Activated naive CD4-positive, alpha-beta T cell treated with anti-CD3 and anti-CD28 coated beads, Interleukin-2, amount 10 ng/mL, durations not matched to agents 7 days and 5 days (primary cell): ENCODE measurements at places on chromosomes 6 and 20.

DNA sequence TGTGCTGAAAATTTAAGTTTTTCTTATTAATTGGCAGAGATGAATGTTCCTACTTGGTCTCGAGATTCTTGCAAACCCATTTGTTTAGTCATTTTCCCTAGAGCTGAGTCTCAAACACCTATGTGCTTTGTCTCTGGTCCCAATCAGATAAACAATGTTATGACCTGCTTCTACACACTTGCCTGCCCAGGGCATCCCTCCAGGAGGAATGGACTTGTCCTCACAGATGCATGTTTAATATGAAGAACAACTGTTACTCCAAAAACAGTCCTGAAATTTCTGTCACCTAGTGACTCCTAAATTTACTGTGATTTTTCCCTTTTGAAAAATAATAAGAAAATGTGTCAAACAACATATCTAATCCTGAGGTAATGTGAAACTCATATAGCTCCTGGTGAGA is 43.7 kb downstream of the HDGFL1 start:
- no peak for DNase-seq

DNA sequence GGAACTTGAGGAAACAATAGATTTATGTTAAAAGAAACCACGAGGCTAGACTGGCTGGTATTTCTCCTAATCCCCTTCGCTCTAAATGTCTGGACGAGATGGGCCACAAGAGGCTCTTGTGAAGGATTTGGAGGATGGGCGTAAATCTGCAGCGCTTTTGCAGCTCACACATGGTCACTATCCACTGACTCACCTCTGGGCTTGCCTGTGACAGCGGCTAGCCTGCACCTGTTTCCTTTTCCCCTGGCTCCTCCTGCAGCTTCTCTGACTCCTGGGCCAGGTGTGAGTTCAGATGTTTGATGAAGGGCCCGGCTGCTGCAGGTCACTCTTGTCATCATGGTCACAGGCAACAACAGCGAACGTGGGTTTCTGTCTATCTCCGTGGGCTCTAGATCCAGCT is 629.4 kb downstream of the CBLN4 start:
- no peak for DNase-seq

- no peak for DNase-seq
These were observed 82.7 kb upstream of the AKIRIN2 start for GRCh38 chr6:87784690-87785089.

DNA sequence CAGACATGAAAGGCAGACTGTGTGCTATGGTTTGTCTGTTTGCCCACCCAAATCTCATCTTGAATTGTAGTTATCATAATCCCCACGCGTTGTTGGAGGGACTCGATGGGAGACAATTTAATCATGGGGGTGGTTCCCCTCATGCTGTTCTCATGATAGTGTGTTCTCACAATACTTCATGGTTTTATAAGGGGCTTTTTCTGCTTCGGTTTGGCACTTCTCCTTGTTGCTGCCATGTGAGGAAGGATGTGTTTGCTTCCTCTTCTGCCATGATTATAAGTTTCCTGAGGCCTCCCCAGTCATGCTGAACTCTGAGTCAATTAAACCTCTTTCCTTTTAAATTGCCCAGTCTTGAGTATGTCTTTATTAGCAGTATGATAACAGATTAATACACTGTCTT is 47.2 kb upstream of the MICB start:
- no peak for DNase-seq

GRCh38 chr6:12844284-12845223 is 128.0 kb downstream of the PHACTR1 start:
- no peak for DNase-seq

GRCh38 chr20:4095639-4096038 is 80.3 kb upstream of the RNF24 start:
- DNase-seq: no peak

- DNase-seq: no peak
These were observed 172.0 kb downstream of the EYA2 start for GRCh38 chr20:47066484-47067270.

- no peak for DNase-seq
These were observed 893.4 kb downstream of the C6orf118 start for GRCh38 chr6:164415832-164416563.

GRCh38 chr6:44679438-44680201 is 292.1 kb downstream of the CDC5L start:
- no peak for DNase-seq

DNA sequence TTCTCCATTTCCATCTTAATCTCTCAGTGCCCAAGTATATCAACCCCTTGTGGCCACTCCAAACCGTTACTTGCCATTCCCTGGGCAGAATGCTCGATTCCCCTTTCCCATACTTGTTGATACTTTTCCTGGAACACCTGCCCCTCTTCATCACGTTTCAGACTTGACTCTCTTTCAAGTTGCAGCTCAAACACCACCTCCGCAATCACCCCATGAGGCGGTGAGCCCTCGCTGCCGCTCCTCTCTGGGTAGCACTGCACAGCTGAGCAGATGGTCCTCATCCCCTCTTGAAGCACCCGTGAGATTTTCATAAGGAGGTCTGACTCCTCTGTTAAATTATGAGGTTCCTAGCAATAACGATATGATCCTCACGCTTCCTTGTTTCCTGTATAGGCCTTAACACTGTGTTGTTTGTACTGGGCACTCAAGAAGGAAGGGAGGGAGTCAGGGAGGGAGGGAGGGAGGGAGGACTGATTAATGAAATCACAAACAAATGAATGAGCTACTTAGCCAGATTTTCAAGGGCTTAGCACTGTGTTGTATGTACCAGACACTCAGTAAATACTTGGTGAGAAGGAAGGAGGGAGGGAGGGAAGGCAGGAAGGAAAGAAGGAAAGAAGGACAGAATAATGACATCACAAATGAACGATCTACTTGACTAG is 8.0 kb upstream of the UQCC2 start:
- no peak for DNase-seq
